Esophagus squamous epithelium (tissue), 5 donors: ENCODE measurements at places on chromosomes 16 and 17. TPM values are rescaled to one million over a fixed set of nuclear protein-coding genes. Genes with fewer than 3 reads are reported as not detected.

DNA sequence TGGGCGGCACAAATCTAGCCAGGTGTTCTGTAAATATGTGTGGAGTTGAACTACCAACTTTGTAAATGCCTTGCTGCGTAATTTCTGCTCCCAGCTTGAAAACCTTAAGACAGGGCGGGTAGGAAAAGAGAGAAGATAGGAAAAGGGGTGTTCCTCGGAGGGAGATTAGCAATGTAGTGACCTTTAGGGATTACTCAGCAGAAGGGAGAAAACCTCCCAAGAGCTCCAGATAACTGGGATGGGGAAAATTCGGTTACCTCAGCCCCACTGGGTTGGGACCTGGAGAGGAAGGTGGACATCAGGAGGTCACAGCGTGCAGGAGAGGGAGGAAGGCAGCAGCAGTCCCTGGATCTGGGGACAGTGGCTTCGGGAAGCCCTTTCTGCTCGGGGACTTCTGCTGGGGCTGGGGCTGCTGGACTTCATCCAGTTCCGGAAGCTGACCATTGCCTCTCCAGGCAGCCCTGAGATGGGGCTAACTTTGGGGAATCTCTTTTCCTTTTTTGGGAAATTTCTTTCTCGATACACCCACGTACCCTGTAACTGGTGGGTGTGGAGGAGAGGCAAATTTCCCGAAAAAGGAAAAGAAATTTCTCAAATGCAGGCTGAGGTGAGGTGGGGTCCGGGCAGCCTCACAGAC, 39.2 kb downstream of the MPRIP start:
- no peak for DNase-seq

DNA sequence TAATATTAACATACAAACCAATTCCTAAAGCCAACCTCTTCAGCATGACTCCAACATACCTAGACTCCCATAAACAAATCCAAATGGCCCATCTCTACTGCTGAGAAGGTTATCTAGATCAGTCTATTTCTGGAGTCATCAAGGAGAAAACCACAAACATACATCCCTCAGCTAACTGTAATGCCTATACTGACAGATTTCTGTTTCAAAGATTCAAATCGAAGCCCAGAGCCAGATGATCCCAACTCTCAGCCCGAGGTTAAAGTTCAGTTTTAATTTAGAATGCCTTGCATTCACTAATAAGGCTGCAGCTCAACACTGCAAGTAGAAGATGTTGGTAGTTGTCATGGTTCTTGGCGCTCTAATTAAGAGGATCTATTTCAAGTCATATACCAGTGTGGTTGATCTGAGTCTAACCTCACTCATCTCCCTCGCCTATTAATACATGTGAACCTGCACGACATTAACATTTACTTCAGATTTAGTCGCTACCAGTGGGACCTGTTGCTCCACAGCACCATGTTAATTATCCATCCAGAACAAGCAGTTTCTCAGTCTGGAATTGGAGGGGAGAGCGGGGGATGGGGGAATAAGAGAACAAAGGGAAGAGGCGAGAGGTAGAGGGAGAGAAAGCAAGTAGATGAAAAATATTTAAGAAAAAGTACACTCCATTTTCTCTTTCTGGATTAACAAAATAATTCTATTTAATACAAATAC, 15.4 kb downstream of the PHF12 start:
- no peak for DNase-seq

GAN gene
- total RNA-seq = 16.7 TPM

DNA sequence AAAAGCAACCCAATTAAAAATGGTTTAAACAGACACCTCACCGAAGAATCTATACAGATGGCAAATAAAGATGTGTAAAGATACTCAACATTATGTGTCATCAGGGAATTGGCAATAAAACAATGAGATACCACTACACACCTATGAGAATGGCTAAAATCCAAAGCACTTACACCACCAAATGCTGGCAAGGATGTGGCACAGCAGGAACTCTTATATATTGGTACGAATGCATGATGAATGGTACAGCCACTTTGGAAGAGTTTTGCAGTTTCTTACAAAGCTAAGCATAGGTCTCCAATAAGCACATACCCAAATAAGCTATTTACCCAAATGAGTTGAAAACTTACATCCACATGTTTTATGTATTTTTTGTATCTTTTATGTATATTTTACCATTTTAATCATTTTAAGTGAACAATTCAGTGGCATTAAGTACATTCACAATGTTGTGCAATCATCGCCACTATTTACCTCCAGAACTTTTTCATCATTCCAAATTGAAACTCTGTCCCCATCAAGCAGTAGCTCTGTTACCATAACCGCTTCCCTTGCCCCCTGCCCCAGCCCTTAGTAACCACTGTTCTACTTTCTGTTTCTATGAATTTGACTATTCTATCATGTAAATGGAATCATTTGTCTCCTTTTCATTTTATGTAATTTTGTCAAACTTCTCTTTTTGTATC, 6.7 kb upstream of the ALDH3A2 start:
- no peak for DNase-seq

GPR142 gene
- not detected for total RNA-seq

GRCh38 chr17:55479903-55480302, 31.3 kb downstream of the SMIM36 start:
- no peak for DNase-seq

- no peak for DNase-seq
Measured at GRCh38 chr16:9081843-9082242, 9.6 kb upstream of the HAPSTR1 start.

KRT39 gene
- not detected for total RNA-seq

DNA sequence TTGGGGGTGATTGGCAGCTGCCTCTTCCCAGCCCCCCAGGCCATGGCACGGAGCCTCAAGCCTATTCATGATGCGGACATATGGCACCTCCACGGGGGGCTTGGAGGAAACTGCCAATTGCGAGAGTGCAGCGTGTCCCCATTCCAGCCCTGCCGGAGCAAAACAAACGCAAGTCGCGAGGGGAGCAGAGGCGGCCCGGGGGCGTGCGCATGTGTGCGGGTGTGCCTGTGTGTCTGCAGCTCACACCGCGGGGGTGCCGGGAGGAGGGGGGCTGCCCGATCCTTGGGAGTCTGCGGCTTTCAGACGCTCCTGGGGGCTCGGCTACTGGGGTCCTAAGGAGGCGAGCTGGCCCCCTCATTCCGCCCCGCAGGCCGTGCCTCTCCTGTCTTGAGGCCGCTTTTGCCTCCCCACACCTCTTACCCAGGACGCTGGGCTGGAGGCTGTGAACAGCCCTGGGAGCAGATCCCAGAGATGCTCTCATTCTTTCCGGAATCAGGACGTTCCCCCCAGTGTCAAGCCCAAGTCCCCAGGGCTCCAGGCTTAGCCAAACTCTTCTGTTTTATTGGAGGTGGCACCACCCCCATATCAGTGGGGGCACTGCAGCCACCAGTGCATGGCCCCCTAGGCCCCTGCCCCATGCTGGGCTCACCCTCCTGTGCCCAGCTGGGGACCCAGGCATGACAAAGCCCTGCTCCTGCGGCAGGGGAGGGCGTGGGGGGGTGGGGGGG, 29.1 kb downstream of the ENDOV start:
- DNase-seq = no peak

GRCh38 chr16:35910409-35910808, 2451.0 kb downstream of the TP53TG3F start:
- DNase-seq = no peak

DNA sequence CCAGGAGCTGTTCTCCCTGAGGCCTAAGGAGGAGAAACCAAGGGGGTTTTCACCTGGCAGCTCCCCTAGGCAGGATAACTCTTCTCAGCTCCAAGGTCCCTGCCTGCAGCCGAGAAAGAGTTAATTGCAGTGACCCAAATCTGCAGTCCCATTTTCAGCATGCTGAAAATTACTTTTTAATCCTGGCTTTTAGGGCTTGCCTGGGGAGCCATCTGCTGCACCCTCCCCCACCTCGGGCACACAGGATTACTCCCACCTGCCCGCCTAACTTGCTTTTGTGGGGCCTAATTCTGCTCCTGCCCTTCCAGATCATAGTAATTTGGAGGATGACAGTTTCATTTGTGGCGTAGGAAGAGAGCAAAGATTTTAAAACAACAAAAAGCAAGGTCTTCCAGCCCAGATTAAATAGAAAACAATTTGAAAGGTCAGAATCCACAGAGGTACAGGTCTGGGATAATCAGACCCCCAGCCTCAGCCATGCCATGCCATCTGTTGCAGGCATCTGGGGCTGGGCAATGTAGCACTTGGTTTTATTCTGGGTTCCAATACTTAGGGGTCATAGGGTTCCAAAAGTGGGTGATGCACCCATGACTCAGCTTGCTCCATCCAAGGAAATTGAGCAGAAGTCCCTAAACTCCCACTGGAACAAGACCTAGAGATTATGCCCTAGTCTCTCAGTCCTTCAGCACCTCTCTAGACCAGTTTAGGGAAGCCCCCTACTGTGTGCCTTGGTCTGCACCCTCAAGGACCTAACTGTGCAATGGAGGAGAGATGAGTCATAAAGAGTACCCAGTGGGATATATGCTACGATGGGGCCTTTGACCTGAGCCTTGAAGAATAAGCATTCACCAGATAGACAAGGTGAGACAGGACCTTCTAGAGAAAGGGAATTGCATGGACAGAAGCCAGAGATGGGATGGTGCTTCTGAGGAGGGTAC, 64.5 kb upstream of the NLK start:
- DNase-seq = no peak

DNA sequence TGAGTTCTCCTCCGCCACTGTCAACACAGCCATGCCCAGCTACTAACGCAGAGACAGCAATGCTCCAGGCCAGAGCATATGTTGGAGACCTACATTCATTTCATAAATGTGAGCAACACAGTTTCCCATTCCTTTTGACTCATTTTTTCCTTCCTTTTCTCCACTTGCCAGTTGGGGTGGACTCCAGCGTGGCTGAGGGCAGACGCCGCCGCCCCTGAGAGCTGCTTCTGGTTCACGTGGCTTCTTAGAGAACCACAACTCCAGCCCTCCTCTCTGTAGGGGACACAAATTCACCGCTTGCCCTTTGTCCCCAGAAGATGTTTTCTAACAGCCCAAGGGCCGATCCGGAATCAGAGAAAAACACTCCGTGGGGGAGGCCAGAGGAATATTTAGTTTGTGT, 45.8 kb upstream of the ZCCHC14 start:
- no peak for DNase-seq

DNA sequence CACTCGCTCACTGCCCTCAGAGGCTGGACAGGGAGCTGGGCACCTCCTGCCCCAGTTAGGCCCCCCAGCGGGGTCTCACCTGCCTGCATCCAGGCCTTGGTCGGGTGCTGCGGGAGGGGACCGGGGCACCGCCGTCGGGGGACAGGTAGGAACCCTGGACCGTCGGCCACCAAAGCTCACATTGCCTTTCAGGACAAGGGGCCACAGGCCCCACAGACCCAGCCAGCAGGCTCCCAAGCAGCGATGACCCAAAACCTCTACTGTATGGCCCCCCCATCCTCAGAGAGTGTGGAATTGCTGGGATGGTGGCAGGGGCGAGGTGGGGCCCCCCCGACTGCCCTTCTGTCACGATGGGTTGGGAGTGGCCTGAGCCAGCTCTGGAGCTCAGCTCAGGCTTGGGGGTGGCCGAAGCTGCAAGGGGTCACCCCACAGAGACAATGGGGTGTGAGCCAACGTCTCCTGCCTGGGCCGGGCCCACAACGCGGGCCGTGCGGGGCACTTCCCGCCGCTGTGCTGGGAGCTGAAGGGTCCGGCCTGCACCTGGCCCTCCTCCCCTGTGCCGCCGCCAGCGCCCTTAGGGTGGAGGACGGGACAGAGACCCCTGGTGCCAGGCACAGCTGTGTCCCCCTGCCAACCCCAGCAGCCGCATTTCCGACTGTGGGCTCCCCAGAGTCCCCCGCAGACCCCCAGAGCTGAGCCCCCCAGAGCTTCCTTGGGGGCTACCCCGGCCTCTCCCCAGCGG, 498 bp downstream of the IGFALS start:
- DNase-seq = no peak

SP6 gene
- total RNA-seq = 2.3 TPM

GRCh38 chr16:28592979-28593553, 3.8 kb downstream of the SULT1A2 start:
- no peak for DNase-seq

CDH5 gene
- 21.6 TPM for total RNA-seq

DNA sequence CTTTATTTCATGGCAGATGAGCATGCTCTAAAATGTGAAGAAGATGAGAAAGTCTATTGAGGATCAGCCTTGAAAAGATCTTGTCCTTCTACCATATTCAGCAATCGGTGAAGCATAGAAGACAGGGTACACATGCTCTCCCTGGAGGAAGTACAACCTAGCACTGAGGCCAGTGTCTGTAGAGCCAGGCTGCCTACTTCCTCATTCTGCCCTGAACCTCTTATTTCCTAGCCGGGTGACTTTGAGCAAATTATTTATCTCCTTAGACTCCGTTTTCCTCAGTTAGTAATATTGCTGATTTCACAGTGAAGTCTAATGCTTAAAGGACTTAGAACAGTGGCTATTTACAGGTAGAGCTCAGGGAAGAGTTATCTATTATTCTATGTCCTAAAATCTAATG, 58.4 kb downstream of the TMEM100 start:
- DNase-seq = no peak

DNA sequence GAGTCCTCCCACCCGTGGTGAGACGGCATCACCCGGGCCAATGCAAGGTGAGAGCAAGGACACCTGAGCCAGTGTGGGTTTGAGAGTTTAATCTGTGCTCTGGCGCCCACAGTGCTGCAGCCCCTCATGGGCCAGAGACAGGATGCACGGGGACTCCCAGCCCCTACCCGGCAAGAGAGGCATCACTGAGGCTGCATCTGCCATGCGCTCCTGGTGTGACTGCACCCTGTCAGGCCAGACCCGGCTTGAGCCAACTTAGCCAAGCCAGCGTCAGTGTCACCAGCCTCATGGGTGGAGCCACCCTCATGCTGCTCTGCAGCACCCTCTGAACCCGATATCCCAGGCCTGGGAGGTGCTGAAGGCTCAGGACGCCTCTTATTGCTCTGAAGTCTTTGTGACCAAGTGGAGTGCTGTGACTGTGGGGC, 1.3 kb upstream of the BRICD5 start:
- DNase-seq = no peak

DNA sequence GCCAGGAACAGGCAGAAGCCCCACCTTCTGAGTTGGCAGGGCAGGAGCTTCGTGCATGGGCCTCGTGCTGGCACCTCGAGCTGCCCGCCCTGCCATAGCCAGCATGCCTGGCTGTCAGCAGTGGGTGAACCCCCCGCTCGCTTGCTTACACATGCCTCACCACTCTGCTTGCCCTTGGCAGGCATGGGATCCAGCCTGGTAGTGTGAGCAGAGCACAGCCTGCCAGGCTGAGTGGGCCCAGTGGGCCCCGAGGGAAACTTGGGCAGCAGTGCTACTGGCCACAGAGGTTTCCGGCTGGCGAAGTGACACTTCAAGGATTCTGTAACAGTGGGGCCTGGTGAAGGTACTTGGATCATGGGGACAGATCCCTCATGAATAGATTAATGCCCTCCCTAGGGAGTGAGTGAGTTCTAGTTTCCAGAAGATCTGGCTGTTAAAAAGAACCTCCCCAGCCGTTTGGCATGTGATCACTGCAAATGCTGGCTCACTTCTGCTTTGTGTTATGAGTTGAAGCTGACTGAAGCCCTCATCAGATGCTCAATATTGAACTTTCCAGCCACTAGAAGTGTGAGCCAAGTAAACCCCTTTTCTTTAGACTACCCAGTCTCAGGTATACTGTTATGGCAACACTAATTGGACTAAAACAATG, 114.7 kb downstream of the BCAS3 start:
- no peak for DNase-seq

CHST4 gene
- total RNA-seq = not detected

GRCh38 chr17:27593857-27594255, 37.1 kb upstream of the LGALS9 start:
- DNase-seq = no peak
